NCI-H526 treated with DMSO at 0.1 percent for 48 hours (cell line): ENCODE measurements at places on chromosomes 3 and 15.

GRCh38 chr3:17367171-17367570 lies 375.3 kb downstream of the TBC1D5 start:
- DNase-seq = no peak

- no peak for DNase-seq
Measured at GRCh38 chr3:69719587-69720122, 19.6 kb upstream of the MITF start.

DNA sequence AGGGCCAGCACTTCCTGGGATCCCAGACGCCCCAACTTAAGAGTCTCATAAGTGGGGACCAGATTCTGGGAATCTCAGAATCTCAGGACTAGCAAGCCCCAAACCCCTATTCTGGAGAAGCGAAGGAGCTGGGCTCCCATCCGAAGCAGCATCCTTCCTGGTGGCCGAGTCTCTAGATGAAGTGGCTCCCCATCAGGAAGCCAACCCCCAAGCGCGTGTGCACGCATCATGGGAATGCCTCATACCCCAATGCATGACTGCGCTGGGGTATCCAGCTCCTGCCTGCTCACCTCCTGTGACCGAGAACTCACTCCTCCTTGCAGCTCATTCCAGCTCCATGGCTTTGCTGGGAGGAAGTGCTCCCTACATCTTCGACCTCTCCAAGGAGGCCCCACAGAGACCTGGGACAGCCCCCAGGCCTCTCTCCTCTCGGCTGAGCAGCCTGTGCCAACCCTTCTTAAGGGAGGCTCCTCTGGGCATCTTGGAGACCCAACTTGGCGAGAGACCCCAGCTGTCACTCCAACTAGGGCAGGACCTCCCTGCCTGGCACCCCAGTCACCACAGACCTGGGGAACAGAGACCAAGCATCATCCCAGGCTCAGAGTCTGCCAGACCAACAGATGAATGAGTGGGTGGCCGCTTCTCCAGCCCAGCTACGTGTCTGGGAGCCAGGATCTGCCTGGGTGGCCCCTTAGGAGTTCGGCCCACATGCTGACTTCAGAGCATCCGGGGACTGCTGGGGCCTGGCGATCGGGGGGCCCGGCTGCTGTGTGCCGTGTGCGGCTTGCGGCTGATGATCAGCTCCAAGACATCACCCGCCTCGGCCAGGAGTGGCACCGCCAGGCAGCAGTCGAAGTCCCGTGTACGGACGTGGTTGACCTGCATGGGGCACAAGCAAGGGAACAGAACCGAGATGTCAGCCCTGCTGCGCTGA lies 46.9 kb downstream of the GRIP2 start:
- no peak for DNase-seq

- no peak for DNase-seq
Measured at GRCh38 chr3:21509731-21510470, 241.1 kb downstream of the ZNF385D start.

- no peak for DNase-seq
Measured at GRCh38 chr3:65194047-65194714, 506.4 kb upstream of the ADAMTS9 start.

DNA sequence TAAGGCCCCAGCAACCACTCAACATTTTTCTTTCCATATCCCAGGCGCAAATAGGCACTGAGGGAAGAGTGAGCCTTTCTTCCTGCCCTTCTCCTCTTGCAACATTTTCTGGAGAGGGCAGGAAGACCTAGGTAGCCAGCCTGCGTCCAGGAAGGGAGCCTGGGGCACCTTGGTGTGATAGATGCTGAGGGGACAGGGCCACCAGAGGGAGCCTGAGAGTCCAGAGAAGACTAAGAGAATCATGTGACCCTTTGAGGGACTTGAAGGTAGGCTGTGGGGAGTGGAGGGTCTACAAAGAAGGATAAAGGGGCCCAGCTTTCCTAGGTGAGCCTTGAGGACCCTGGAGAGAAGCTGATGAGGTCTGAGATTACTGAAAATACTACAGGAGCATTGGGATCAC lies 346.6 kb downstream of the CNTN6 start:
- DNase-seq = no peak

DNA sequence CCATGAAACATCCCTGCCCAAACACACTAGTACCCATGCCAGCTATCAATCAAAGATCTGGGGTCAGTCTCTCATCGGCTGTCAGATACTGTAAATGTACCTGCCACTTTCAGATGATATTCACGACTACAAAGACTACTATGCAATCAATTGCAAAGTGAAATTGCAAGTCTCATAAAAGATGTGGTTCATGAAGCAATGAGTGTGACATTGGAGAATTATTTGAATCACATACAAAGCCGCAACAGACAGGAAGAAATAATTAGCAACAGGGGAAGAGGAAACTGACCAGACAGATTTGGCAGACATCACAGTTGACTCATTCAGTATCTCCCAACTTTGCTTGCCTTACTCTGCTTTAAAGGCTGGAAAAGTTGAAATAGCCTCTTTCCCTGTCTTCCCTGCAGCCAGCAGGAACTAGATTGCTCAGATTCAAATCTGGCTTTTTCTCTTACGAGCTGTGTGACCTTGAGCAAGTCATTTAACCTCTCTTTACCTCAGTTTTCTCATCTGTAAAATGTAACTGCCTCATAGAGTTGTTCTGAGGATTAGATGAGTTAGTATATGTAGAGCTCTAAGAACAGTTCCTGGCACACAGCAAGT lies 95.7 kb upstream of the C3orf80 start:
- DNase-seq = no peak

- peak; percentile 91 for DNase-seq
Measured at GRCh38 chr3:195558602-195559001, 15.5 kb upstream of the PPP1R2 start.

- no peak for DNase-seq
Measured at GRCh38 chr3:102192575-102192974, 242.2 kb upstream of the ZPLD1 start.

- no peak for DNase-seq
Measured at GRCh38 chr15:60809375-60809774, 330.4 kb upstream of the ICE2 start.

DNA sequence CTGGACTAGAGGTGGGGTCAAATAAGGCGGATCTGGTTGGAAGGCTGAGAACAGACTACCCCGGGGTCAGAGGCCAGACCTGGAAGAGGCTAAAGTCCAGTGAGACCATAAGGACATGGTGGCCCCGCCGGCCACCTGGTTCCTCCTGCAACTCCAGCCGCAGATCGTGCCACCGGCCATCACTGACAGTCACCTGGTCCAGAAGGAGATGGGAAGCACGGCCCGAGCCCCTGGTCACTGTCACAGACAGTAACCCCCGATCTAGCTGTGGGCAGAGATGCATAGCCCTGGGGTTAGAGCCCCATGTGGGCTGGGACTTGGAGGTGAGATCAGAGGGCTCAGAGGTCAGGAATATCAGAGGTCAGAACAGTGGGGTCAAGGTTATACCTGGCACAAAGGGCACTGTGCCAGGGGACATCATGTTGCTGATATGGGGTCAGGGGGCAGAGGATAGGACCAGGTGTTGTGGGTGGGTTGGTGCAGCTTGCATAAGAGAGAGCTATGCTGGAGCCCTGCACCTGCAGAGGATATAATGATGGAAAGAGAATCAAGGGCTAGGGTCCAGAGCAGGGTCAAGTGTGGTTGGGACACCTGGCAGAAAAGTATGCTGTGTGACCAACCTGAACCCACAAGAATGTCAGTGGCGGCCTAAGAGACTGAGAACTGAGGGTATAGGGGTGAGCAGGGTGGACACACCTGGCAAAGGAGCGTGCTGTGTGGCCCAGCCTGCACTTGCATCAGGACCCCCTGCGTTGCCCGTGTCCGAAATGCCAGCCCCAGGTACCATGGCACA lies 9.6 kb downstream of the CELSR3 start:
- no peak for DNase-seq

GRCh38 chr15:67613708-67614107 lies 71.2 kb downstream of the MAP2K5 start:
- no peak for DNase-seq

GRCh38 chr15:52975941-52976449 lies 185.9 kb upstream of the ONECUT1 start:
- no peak for DNase-seq

DNA sequence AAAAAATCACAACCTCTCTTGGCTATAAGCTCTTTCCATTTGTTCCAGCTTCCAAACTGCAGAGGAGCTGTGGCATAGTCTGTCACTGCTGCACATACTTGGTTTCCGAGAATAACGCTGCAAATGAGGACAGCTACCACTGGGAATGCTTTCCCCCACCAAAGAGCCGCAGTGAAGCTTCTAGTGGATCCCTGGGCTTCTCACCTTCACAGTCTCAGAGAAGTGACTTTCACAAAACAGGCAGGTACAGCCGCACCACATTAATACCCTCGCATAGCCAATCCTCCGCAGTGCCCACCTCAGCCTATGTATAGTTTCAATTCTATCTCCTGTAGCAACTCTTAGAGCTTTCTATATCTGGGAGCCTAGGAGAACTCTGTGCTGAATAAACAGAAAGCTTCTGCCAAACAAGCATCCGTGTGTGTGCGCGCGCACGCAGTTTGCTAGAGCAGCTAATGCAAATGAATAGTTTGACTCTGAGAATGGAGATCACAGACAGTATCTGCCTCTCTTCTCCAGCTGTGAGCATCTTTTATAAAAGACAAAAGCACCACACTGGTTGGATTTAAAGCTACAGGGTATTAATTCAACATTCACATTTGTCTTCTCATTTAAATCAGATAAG lies 81.9 kb upstream of the PLXND1 start:
- DNase-seq = peak; percentile 83

DNA sequence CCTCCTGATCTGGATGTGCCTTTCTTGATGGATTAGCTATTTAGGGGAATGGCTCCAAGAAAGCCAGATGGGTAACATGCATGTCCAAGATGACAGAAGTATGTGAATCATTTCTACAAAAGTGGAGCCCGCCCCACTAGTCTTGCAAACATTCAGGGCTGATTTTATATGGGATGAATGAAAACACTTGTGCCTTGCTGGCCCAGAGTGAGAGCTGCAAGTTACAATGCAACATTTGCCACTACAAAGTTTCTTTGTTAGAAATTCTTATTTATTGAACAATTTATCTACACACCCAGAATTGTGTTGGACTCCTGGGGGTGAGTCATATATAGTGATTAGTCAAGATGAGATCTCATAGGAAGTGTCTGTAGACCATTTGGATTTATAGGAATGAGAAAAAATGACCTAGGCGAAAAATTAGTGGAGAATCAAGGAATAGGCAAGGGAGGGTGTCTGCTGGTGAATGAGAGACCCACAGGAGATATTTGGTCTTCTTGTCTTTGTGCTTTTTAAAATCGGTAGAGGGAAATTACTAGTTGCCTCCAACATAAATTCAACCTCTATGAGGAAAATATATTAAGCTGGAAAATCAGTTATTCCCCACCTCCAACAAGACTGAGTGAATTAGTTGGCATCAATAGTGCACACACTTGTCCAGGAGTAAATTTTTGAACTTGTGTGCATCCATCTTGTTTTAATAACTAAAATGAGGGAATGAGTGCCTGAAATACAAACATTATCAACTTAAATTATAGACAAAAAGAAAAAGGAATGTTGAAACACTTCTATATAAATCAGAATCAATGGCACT lies 53.5 kb upstream of the DCBLD2 start:
- no peak for DNase-seq

DNA sequence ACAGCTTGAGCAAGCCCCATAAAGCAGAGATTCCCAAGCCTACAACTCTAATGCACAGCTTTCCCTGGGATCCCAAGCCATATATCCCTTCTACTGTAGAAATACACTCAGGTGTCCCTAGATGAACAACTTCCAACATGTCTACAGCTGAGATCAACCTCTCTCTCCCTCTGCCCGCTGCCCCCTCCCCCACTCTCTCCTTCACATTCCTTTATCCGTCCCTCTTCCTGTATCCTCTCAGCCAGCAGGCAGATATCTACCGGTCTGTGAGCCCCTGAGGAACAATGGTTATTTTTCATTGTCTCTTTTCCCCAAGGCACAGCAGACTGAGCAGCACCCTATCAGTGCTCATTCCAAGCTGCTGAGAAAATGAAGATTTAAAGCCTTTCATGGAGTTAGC lies 138.6 kb downstream of the SUCLG2 start:
- DNase-seq = no peak

GRCh38 chr3:132730891-132731580 lies 8.8 kb upstream of the NPHP3 start:
- peak; percentile 65 for DNase-seq

DNA sequence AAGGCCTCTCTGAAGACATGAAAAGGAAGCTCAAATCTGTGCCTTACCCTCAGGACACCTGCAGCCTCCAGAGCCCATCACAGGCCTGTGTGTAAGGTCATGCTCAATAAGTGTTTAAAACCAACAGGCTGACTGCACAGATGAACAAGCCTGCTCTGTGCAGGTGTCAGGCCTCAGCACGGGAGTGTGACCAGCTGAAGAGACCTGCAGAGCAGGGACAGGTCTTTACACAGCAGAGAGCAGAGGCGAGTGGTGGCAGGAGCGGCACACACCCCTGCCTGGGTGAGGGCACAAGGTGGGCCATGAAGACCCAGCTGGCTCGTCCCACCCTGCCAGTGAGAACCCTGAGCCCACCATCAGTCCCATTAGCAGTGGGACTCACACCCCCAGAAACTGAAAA lies 56.9 kb downstream of the ROPN1B start:
- DNase-seq = no peak
